ENCODE measurements at places on chromosomes 12 and 14.

- no peak for DNase-seq
These were observed 71.9 kb upstream of the DACT1 start for GRCh38 chr14:58565832-58566231.

- peak; percentile 94 for DNase-seq
These were observed 1.4 kb downstream of the C14orf180 start for GRCh38 chr14:104580961-104581360.

- DNase-seq, result no peak
These were observed 158.8 kb downstream of the RPAP3 start for GRCh38 chr12:47547077-47547476.

DNA sequence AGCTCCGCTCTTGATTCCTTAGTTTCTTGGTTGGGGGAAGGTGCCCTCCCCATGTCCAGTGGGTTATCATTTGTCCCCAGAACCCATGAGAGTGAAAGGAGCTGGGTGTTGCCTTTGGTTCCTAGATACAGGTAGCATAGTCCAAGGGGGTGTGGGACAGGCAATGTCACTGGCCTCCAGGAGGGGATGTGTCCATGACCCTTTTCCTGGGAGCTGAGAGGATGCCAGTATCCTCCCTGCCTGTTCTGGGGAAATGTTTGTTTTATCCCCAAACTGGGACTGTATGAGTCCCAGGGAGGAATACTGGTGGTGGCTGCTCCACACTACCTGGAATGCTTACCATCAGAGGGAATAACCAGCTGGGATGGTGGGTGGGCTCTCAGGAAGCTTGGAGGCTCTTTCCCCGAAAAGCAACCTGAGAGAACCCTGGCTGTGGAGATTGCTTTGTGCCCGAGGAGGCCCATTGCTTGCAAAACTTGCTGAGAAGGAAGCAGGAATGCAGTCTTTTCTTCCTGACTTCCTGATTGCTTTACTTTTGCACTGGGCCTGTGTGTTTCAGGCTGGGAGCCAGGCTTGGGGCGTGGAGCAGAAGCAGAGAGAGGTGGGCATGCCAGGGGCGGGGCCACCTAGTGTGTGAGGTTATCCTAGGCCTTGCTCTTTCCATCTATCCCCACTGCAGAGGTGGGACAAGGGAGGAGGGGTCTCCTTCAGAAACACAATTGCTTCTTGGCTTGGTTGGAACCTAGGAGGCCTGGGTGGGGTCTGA lies 715 bp upstream of the SLC10A1 start:
- DNase-seq, result peak; percentile 38

GRCh38 chr14:103863245-103863644 lies 15.9 kb upstream of the PPP1R13B start:
- no peak for DNase-seq

DNA sequence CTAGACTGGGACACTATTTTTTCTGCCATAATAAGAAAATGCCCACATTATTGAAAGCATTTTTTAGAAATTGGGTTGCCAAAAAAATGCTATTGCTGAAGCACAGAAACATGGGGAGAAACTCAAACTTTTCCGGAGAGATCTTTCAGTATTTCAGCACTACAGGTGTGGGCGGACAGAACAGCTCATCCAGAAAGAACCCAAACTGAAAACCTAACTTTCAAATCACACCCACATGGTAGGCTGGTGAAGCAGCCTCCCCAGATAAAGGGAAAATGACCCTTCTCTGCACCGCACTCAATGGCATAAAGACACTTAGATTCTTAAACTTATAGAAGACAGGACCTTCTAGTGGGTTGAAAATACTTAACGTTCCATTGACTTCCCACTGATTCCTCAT lies 62.3 kb upstream of the TMPO start:
- no peak for DNase-seq

- DNase-seq, result no peak
These were observed 3.4 kb downstream of the RIMKLB start for GRCh38 chr12:8701046-8701660.

DNA sequence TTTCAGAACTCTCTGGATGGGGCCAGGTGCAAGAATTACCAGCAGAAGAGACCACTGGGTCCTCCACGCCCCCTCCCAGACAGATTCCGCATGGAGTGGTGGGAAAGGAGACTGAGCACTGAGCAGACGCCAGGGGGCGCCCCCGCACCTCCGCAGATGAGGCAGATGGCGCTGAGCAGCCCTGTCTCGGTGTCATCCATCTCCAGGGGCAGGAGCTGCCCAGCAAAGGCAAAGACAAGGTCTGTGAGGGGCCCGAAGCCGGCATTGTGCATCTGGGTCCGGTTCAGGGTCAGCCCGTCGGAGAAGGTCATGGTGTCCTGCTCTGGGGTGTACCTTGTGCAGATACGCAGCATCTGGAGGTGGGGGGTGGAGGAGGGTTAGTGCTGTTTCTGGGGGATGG lies 6.3 kb upstream of the ITGB7 start:
- DNase-seq, result peak; percentile 93

- DNase-seq, result no peak
These were observed 10.4 kb downstream of the ITPK1 start for GRCh38 chr14:93105362-93105761.

GRCh38 chr14:96455588-96455987 lies 46.6 kb upstream of the PAPOLA start:
- no peak for DNase-seq

DNA sequence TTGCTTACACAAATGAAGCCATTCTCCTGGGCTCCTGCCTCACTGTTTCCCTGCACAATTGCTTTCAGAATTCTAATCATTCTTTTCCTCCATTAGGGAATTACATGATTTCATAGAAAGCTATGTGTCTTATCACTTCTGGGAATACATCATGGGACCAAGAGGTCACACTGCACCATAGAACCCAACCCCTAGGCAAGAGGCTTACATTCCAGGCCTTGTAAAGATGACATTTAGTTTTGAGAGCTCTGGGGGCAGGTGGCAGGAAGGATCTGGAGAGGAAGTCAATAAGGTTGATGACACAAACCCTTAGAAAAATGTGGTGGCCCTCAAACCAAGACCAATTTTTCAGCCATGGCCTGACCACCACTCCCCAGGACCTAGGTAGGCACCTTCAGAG lies 57.1 kb downstream of the NUAK1 start:
- DNase-seq, result no peak

- DNase-seq, result no peak
These were observed 50.4 kb downstream of the DICER1 start for GRCh38 chr14:95106971-95107370.

DNA sequence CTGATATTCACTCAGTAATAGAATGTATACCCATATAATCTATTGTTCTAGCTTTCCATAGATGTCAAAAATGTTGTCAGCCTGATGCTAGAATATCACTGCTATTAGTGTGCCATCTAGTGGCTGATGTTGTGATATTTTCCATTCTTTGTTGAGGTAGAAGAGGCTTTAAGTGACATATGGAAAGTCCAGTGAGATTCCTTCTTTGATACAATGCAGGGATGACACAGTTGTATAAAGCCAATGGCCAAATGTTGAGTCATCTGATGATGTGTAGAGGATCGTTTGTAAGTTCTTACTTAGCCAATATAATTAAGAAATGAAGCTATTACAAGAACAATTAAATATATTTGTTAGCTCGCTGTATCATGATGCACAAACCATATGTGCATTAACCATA lies 58.1 kb upstream of the PCED1B start:
- DNase-seq, result no peak

DNA sequence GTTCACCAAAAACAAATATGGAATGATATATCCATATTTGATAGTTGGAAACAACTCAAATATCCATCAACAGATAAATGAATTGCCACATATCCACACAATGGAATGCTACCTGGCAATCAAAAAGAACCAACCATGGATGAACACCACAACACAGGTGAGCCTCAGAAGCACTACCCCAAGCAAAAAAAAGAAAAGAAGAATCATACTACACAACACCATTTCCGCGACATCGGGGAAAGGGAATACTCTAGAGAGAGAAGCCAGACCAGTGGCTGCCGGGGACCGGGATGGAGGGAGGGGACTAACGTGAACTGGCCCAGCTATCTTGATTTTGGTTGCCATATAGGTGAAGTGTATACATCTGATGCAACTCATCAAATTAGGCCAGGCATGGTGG lies 41.4 kb downstream of the SCARB1 start:
- no peak for DNase-seq

DNA sequence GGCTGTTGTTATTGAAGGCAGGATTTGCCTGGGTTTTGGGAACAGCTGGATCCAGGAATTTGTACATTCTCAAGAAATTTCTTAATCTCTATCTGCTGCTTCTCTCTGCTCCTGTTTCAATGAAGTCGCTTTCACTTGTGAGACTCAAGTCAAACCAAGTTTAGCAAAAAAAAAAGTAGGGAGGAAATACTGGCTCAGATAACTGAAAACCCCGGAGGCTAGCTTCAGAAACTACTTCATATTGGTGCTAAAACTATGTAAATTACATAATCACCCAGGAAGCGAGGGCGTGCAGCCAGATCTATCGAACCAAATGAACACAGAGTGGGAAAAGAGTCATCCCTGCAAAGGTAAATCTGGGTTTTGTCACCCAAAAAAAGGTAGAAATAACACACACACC lies 68.3 kb upstream of the FICD start:
- peak; percentile 6 for DNase-seq

DNA sequence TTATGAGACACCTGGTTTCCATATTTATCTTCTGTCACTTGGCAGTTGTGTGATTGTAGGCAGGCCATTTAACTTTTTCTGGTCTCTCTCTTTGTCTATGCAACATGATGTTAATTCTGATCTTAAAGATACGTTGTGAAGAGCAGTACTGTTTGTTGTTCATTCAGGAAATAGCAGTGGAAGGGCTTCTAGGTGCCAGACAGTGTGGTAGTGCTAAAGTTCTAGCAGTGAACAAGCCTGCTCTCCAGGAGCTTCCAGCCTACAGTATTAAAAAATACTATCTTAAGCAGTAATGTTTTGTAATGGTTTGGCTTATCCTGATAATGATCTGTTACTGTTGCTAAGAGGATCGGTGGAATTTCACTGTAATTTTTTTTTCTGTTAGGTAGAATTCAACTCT lies 15.2 kb downstream of the NAA30 start:
- no peak for DNase-seq

- DNase-seq, result no peak
These were observed 1305.0 kb downstream of the LRFN5 start for GRCh38 chr14:42911642-42912041.

DNA sequence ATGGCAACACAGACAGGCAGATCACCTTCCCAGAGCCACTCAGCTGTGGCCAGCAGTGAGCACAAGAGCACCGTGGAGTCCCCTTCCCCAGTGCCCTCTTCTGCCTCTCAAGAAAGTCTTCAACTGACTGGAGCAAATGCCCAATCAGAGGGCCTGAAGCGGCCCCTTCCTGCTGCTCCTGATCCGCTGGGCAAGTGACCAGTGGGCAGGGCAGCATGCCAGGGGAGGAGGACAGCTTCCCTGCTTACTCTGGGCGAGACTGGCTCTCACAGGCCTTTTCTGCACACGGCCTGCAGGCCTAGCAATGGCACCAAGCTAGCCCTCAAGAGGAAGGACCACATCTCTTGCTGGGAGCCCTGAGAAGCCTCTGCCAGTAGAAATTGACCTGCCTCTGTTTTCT lies 890 bp downstream of the KRT71 start:
- no peak for DNase-seq

- no peak for DNase-seq
These were observed 21.6 kb upstream of the MED13L start for GRCh38 chr12:116299064-116299463.

- no peak for DNase-seq
These were observed 38.8 kb downstream of the CCNK start for GRCh38 chr14:99519931-99520421.

DNA sequence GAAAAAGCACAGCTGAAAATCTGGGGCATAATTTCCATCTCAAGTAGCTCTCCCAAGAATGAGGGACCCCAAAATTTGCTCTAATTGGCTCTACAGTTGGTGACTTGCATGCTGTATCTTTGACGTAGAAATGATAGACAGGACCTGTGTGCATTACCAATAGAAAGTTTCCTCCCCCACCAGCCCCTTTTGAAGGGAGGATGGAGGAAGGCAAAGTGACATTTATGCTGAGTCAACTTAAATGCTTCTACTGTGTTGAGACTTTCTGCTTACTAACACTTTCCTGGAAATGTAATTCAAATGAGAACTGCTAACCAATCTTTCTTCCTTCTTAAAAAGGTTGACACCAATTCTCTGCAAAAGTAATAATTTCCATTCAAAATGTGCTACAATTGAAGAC lies 31.9 kb downstream of the TSPAN8 start:
- no peak for DNase-seq

GRCh38 chr14:22304326-22304725 lies 284.7 kb downstream of the DAD1 start:
- no peak for DNase-seq

- no peak for DNase-seq
These were observed 101.9 kb downstream of the TMTC3 start for GRCh38 chr12:88243982-88244381.

DNA sequence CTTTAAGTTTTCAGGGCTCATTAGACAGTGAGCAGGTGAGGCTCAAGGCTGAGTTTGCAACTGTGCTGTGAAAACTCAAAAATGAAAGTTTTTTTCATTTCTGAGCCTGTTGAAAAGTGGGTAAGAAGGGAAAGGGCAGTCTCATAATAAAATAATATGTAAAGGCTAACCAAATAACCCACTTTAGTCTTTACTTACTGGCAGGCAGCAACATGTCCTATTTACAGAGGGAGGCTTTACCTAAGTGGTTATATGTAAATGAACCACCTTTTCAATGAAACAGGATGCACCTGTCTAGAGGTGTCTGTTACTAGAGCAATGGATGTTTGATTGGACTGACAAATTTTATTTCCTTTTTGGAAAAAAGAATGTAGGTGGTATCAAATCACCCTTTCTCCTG lies 158.0 kb downstream of the ETV6 start:
- no peak for DNase-seq

- DNase-seq, result no peak
These were observed 253.9 kb upstream of the EGLN3 start for GRCh38 chr14:34204774-34205173.

DNA sequence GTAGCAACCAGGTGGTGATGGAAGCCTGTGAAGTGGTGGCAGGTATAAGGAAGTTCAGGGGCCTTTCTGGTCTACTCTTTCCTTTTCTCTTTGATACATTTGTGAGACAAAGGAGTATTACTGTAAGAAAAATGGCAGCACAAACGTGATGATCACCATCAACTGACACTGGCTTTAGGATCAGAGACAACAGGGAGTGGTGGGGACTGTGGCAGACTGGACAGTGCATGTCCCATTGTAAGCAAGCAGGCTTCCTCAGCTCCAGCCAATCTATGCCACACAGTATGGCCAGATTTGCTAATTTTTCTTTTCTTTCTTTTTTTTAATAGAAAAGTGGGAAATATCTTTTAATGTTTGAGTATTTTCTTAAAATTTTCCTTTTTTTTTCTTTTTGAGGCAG lies 19.0 kb upstream of the IFT81 start:
- no peak for DNase-seq

DNA sequence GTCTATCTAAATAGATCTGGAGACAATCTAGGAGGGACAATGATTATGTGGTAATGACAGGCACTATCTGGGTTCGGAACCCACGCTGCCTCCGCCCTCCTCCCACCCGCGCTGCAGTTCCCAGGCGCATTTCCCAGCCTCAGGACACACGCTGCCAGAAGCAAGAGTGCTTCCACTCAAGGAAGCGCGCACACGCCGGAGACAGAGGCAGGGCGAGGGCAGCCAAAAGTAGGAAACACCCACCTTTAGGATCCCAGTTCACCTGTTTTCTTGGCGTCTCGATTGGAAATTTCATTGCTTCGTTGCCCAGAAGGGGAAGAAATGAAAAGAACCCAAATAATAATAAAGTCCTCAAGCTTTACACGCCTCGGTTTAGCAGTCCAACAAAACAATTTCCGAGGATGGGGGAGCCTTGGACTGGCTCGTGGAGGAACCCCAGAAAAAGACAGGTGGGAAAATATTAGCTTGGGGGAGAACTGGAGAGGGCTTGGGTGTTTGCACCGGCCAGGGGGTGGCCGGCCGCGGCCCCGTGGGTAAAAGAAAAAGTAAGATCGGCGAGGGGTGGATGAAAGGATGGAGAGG lies 474 bp downstream of the KCNK10 start:
- DNase-seq, result no peak
